Mesendoderm (in vitro differentiated cells): ENCODE measurements at places on chromosomes 6 and 20.

DNA sequence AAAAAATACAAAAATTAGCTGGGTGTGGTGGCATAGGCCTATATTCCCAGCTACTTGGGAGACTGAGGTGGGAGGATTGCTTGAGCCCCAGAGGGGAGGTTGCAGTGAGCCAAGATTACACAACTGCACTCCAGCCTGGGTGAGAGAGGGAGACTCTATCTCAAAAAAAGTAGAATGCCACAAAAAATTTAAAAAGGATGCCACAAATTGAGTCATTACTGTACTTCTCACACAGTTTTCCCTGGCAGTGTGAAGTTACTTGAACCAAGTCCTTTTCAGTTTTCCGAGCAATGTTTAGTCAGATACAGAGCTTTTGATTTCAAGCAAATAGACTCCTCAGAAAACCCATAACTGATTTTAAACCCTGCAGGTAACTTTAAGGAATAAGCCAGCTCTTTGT, 53.3 kb downstream of the TNFRSF21 start:
- H3K27me3 ChIP-seq, result no peaks in the 10 kb centered on the region
- peaks cover 9% of the 10 kb centered on the region for H3K4me1 ChIP-seq
- no peak overlapping the region for H3K27ac ChIP-seq
- H3K4me3 ChIP-seq, result no peak overlapping the region
- no peak for DNase-seq

- DNase-seq, result no peak
- H3K4me1 ChIP-seq, result peaks cover 4% of the 10 kb centered on the region
- H3K4me3 ChIP-seq, result no peak overlapping the region
- H3K27me3 ChIP-seq, result no peaks in the 10 kb centered on the region
- no peaks in the 10 kb centered on the region for H3K36me3 ChIP-seq
Measured at GRCh38 chr6:167758309-167759023, 68.2 kb upstream of the AFDN start.

DNA sequence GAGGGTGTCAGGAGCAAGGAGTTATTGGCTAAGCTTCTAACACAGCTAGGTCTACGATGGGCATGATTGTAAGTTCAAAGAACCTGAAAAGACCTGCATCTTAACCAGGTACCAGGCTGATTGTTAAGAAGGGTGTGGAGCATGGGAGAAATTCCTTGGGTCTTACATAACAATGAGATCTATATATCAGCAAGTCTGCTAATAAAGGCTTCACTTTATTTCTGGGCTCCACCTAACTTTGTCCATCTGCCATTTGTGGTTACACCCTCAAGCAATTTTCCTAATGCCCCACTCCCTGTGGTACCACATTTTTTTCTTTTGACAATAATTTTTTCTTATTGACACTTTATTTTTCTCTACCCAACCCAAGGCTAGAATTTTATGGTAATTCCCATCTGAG, 223.5 kb upstream of the JAG1 start:
- no peaks in the 10 kb centered on the region for H3K4me1 ChIP-seq
- no peaks in the 10 kb centered on the region for H3K27me3 ChIP-seq
- no peaks in the 10 kb centered on the region for H3K36me3 ChIP-seq
- no peak for DNase-seq

DNA sequence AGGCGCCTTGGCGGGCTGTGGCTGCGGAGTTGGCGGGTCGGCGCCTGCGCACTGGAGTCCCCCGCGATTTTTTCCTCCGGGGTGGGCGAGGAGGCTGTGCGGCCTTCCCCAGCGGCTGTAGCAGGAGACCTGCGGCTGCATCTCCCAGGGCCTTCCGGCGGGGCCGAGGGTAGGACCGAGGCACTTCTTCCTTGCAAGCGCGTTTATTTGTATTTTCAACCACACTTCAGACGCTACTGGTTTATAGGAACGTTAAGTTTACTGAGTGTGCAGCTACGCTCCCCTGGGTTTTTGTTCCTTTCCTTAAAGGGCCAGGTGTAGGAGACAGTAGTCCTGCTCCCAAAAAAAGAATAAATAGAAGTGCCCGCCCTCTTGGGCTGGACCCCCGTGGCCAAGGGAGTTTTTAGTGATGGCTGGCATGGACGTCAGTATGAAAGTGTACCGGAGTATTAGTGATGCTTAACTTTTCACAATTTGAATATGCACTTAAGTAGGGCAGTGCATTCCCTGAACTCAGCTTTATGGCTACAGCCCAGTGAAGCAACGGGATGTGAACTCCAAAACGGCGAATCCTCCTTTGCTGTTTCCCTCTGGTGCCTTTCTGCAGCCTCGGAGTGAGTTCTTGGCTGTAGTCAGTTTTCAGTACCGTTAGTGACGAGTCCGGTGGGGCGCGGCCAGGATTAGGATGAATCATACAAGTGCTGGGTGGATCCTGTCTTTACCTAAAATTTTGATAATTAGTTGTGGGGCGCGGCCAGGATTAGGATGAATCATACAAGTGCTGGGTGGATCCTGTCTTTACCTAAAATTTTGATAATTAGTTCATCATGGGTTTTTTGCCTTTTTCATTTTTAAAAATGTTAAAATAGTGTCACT, 1.0 kb upstream of the FBXO5 start:
- H3K4me1 ChIP-seq, result peaks cover 2% of the 10 kb centered on the region
- H3K27ac ChIP-seq, result peak overlapping the region; percentile 95
- H3K27me3 ChIP-seq, result no peaks in the 10 kb centered on the region
- peak overlapping the region; percentile 96 for H3K4me3 ChIP-seq

DNA sequence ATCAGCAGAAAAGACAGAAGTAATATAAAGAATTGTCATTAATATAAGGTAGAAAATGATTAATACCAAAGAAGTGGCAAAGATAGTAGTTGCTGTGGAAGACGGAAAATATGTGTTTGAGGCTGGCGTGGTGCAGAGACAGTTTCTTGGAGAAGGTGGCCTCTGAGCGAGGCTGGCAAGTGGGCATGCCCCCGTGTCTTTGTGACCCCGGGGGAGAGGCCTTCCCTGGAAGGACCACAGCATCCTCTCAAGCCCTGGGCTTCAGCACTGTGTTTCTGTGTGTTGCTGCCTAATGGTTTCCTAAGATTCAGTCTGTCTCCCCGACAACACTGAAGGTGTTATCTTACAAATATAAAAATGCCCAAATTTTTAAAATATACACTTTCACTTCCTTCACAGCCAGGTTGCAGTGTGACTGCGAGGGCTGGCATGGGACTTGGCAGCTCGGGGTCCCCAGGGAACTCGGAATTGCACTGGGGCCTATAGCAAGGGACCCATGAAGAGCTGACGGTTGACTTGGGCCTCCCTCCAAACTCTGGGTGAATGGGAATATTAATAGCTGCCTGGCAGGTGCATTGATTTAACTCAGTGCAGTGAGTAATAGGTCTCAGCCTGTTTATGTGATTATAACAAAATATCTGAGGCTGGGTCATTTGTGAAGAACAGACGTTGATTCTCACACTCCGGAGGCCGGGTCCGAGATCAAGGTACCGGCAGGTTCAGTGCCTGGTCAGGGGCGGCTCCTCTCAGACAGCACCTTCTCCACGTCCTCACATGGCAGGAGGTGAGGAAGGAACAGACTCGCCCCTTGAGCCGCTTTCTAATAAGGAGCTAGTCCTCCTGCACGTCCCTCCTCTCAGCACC, 47.4 kb upstream of the AFDN start:
- H3K36me3 ChIP-seq, result no peaks in the 10 kb centered on the region
- no peaks in the 10 kb centered on the region for H3K27me3 ChIP-seq
- DNase-seq, result no peak

- H3K36me3 ChIP-seq, result no peaks in the 10 kb centered on the region
- no peaks in the 10 kb centered on the region for H3K4me1 ChIP-seq
- no peak overlapping the region for H3K4me3 ChIP-seq
- H3K27ac ChIP-seq, result no peak overlapping the region
Measured at GRCh38 chr20:9912858-9913434, 74.1 kb upstream of the PAK5 start.

DNA sequence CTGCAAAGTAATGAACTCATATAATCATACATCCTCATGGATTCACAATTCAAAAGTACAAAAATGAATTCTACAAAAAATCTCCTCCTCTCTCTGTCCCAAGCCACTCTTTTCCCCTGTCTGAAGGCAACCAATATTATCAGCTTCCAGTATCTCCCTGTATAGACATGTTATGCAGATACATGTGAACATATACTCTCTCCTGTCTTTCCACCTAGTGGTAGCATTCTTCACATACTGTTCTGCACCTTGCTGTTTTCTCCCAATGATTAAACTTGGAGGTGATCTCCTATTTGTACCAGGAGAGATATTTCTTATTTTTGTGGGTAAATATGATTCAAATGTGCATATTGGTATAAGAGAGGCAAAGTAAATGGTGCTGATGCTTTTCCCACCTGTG, 416.4 kb downstream of the EPM2A start:
- DNase-seq, result no peak
- no peaks in the 10 kb centered on the region for H3K4me1 ChIP-seq
- no peaks in the 10 kb centered on the region for H3K27me3 ChIP-seq
- H3K36me3 ChIP-seq, result no peaks in the 10 kb centered on the region
- H3K27ac ChIP-seq, result no peak overlapping the region

DNA sequence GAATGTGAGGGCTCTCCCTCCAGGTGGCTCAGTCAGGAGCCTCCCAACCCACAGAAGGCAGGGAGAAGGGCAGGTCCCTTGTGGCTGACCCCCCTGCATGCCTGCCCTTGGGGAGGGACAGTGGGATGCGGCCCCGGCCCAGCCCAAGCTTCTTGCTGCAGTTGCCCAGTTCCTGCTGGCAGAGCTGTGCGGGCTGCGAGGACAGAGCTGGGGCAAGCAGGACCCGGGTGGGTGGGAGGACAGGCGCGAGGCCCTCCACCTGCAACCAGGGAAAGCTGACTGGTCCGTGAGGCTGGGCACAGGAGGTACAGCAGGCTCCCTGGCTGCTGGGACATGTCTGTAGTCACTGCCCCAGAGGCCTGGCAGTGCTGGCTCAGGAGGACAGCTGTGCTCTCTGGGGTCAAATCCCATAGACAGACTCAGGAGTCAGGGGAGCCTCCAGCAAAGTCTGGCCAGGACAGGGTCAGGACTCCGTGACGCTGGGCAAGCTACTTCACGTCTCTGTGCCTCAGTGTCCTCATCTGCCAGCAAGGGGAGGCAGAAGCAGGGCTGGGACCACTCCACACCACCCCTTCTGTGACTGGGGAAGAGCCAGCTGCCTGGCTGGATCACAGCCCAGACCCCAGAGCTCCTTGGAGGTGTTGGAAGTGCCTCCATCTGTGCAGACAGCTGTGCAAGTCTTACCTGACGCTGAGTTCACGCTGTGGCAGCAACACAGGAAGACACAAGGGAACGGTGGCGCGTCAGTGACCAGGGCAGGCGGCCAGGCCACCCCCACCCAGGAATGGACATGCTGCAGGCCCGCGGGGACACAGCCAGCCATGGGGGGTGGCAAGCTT, 13.0 kb downstream of the UCKL1 start:
- no peak overlapping the region for H3K4me3 ChIP-seq
- H3K36me3 ChIP-seq, result peaks cover 3% of the 10 kb centered on the region
- DNase-seq, result no peak

DNA sequence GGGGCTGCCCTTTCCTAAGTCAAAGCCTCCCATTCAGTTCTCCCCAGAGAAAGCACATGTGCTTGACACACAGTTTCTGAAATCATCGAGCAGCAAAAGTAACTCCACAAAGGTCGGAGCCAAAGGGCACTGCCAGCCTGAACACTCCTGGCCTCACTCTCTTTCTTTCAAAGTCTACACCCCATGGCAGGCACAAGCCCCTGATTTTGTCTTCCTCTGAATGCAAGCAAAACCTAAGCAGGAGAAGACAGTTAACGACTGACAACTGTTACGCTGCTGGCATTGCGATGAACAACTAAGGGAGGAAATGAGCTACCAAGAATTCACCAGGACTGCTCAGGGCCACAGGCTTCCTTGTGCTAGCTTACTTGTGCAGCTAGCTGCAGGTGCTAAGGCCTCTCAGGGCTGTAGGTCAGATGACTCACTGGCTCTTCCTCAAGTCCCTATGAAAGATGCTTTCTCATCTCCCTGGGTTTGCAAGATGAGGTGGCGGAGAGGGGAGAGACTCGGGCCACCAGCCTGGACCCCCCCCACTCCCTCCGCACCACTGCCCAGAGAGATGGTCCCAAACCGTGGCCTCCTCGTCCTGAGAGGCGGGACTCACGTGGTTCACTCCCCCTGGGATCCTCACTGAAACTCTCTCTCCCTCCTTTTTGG, 208.2 kb downstream of the DLL1 start:
- no peak overlapping the region for H3K4me3 ChIP-seq
- no peaks in the 10 kb centered on the region for H3K27me3 ChIP-seq
- no peaks in the 10 kb centered on the region for H3K4me1 ChIP-seq
- H3K27ac ChIP-seq, result no peak overlapping the region

DNA sequence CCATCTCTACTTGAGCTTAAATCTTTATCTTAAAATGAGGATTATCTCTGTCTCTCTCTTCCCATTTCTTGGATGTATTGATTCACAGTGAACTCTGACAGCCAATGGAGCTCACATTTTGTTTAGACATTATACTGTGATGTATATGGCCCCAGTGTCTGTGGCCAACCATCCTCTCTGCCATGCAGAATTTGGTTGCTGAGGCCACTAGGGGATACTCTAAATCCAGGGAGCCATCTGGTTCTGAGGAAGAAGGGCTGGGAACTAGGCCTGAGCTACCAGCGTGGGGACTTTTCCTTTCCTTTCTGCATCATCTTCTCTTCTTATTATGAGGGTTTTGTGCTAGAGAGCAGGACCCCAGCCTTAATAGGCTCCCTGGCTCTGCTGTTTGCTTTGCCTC, 59.1 kb upstream of the RIPOR2 start:
- H3K36me3 ChIP-seq, result no peaks in the 10 kb centered on the region
- H3K27ac ChIP-seq, result no peak overlapping the region
- no peak for DNase-seq
- no peaks in the 10 kb centered on the region for H3K4me1 ChIP-seq

GRCh38 chr20:48690888-48691287, 136.9 kb downstream of the PREX1 start:
- H3K27me3 ChIP-seq, result no peaks in the 10 kb centered on the region
- H3K4me3 ChIP-seq, result no peak overlapping the region
- H3K36me3 ChIP-seq, result peaks cover 2% of the 10 kb centered on the region
- no peak for DNase-seq
